ENCODE measurements at places on chromosomes 3 and 15.

DNA sequence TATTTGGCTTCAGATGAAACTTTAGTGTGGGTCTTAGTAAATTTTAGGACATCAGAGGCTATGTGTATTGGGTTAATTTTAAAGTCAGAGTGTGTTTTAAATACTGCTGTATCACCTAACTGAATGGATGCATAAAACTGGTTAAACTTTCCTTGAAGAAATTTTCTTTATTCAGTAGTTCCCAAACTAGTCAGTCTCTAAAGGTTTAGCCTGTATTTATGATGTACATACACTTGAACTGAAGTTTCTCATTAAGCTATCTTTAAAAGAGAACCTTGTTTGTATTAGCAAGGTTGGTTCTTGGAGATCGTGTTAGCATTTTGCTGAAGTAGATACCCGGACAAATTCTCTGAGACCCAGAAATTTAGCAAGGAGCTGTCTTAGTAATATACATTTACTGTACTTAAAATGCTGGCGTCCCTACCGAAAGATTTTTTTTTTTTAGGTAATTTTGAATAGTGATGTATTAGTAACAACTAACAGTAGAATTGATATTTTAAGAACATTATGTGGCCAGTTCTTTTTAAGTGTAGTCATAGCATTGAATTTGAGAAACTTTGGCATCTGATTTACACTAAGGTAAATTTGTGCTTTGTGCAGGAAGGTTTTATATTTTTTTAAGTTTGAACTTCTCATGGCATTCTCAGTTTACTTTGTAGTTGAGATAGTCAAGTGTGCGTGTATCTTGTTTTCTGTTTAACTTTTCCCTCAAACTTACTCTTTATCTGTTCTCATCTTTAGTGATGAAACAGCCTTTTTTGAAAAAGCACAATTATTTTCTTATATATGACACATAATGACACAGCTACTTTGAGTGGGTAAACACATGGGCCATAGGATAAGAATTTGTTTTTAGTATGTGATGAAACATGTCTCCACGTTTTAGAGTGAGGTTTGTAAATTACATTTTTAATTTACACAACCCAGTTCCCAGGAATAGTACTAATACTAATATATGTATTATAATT lies 2.9 kb downstream of the DIPK2A start:
- no peak for DNase-seq

DNA sequence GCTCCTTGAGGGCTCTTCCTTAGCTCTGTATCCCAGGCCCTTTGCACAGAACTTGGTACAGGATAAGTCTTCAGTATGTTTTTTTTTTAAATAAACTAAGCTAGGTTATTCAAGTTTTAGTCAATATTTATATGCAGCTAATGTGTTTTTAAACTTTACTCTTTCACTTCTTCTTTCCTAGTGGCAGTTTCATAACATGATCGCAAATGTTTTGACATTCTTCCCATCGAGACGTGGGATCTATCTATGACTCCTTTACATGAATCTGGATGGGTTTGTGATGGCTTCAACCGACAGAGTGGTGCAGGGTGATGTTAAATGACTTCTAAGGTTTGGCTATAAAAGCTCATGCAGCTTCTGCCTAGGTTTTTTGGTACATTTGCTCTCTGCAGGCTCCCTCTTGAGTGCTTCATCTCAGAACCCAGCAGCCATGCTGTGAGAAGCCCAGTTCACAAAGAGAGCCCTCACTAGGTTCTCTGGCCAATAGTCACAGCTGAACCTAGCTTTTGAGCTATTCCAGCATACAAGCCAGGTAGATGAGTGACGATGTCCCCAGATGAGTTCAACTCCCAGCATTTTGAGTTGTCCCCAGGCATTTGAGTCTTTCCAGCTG lies 13.5 kb upstream of the MECOM start:
- DNase-seq: no peak

GRCh38 chr15:24008476-24008875 lies 321.4 kb upstream of the NDN start:
- no peak for DNase-seq

GRCh38 chr15:93217343-93217742 lies 128.3 kb upstream of the RGMA start:
- DNase-seq: peak; percentile 59

DNA sequence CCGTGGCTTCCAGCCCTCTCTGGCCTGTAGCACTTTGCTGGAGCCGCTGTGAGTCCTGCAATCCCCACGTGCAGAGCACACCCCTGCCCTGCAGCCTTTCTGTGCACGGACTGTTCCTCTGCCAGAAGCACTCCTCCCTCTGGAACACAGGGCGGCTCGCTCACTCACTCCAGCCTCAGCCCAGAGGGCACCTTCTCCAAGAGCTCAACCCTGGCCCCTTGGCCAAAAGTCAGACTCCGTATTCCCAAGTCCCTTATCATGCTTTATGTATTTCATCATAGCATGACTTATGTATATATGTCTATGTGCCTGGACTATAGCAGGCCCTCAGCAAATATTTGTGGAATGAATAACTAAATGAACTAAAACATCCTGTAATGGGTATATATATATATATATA lies 63.2 kb downstream of the ASB7 start:
- no peak for DNase-seq

DNA sequence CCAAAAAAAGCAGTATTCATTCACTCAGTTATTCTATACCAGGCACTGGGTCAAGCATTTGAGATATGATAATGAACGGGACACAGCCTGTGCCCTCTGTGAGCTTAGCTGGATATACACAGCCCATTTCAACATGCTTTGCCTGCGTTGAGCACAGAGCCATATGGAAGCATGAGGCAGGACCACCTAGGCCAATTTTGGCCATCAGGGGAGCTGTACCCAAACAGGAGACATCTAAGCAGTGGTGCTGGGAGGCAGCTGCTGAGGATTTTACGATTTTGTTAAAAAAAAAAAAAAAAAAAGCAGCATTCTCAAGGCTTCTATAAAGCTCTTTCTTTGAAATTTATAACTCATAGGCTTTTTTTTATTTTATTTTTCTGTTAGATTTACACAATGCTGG lies 87.2 kb upstream of the SLC2A2 start:
- no peak for DNase-seq

GRCh38 chr3:106805625-106806024 lies 571.6 kb upstream of the CCDC54 start:
- no peak for DNase-seq

GRCh38 chr15:61640756-61641155 lies 411.7 kb upstream of the RORA start:
- no peak for DNase-seq
